ENCODE measurements at places on chromosomes 4 and X. TPM values are rescaled to one million over a fixed set of nuclear protein-coding genes. Genes with fewer than 3 reads are reported as not detected.
A peak's percentile ranks its signal among the peaks of the same experiment; 100 is the strongest.

DNA sequence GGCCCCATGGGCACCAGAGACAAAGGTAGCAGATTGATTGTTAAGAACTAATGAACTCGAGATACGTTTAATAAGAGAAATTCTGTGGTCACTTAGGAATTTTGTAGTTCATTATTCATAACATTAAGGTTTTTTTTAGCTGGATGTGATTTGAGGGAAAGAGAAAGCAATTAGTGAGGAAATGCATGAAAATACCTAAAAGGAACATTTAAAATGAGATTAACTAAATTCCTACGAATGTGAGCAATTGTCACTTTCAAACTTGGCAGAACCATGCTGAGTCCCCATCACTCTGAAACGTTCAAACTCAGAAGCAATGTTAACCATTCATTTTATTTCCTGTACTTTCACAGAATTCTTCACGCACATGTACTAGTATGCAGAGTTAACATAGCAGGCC, 5.9 kb downstream of the PRMT9 start:
- no peak for DNase-seq

DNA sequence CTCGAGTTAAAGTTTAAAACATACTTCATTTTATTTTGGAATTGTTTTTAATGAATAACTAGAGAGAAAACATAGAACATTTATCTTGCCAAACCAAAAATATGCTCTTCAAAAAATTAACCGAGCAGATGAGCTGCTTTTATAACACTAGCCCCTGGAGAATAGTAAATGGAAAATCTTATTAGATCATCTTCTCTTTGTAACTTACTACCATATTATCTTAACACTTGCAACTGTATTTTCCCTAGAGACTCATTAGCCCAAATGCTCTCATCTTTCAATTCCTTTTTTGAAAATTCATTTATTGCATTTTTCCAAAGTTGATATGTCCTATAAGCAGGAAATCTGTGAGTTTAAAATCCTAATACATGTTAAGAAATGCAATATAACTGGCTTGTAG, 143.3 kb downstream of the CAMK2D start:
- DNase-seq: no peak

- DNase-seq: no peak
Observed at GRCh38 chr4:155629956-155630355, 36.7 kb upstream of the GUCY1A1 start.

DNA sequence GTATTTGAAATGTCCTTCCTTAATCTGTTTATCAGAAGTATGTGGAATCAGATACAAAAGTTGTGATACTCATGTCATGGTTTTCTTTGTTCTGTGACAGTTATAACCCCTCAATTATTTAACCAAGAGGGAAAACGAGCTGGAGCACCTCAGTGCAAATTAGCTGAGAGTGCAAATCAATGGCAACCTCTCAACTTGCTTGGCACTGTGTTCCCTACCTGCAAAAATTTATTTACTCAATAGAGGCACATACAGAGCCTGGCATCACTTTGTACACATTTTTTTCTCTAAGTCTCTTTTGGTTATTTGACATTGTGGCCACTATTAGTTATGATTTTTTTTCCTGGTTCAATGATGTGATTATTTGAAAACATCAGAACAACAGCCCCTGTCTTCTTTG, 186.2 kb downstream of the STIM2 start:
- DNase-seq: no peak

- peak; percentile 64 for DNase-seq
Observed at GRCh38 chrX:18983666-18984380, at the start of gene PHKA2. Gene PHKA2, minus strand, starts transcription at chrX:18984114. Its CDS starts 182 bp downstream, at chrX:18983932.

GLA gene
- total RNA-seq: 1.4 TPM

- DNase-seq: no peak
Observed at GRCh38 chr4:131644619-131645018, 1504.5 kb upstream of the PCDH10 start.

GRCh38 chr4:119310826-119311225, 11.1 kb downstream of the FABP2 start:
- no peak for DNase-seq

DNA sequence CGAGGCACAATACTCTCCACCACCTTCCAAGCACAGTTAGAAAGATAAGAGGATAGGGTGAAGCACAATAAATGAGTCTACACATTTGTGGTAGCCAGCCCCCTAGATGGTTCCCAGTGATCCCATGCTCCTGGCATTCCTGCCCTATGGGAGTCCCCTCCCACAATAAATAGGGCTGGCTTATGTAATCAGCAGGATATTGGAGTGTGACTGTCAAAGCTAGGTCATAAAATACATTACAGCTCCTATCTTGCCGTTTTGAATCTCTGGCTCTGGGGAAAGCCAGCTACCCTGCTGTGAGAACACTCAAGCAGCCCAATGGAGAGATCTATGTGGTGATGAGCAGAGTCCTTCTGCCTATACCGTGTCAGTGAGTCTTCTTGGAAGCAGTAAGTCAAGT, 198.7 kb upstream of the NOCT start:
- DNase-seq: no peak

RBM47 gene
- 619 TPM for total RNA-seq

DNA sequence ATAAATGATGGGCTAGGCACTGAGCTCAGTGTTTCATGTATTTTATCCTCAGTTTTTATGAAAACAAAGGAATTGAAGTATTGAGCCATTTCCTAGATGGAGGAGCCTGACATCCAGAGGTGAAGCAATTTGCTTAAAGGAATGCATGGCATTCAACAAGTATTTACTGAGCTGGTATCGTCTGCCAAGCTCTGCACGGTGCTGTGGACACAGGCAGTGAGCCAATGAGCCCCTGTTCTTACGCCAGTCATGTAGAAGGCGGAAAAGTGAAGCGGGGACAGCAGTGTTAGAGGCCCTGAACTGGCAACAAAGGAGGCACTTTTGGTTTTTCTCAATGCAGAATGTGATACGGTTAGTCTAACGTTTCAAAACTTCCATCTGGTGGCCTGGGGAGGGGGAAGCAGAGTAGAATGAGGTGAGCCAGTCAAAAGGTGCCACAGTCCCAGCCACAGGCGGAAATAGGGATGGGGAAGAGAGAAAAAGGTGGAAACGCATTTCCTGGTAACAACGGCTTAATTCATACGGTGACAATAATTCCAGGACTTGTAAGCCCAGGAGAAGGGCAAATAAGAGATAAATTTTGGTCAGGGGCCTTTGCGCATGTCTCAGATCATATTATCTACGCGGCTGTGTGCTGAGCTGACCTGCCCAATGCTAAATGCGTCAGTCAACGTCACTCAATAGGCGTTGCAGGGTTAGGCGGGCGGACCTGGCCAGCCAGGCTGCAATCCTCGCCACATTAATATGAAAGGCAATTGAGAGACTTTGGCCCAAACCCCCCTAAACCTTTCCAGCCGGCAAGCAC, 133.9 kb downstream of the AFAP1 start:
- no peak for DNase-seq

DNA sequence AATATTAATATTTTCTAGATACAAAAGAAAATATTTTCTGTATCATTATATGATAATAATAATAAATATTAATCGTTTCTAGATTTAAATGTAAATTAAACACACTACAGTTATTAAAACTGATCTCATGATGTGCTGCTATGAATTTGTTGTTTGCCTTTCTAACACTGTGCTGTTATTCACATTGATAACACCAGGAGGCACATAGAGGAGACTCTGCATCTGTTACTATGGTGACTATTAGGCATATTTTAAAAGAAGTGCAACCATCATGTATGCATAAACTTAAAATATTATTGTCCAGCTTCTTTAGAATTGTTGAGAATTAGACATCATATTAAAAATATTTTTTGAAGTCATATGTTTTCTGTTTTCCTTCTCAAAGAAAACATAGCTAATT, 11.8 kb upstream of the PDGFC start:
- DNase-seq: no peak

GRCh38 chr4:81650606-81651242, 179.0 kb upstream of the RASGEF1B start:
- no peak for DNase-seq

TIMM17B gene
- 61.3 TPM for total RNA-seq

DNA sequence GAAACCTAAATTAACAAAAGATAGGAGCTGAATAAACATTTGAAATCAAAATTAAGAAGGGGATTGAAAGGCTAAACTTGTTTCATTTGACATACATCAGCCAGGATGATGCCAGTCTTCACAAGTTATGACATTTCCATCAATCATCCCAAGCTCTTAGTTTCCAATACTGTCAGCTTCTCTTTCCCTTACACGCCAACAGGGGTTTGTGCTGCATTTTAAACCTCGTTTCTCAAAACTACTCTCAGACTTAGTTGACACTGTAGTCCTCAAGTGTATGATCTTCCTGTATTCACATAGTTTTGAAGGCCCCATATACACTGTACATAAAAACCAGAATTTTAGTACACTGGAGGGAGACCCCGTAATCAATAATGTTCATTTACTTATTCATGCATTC, 840 bp upstream of the P2RY10 start:
- no peak for DNase-seq

CXCL3 gene
- 5.2 TPM for total RNA-seq

DNA sequence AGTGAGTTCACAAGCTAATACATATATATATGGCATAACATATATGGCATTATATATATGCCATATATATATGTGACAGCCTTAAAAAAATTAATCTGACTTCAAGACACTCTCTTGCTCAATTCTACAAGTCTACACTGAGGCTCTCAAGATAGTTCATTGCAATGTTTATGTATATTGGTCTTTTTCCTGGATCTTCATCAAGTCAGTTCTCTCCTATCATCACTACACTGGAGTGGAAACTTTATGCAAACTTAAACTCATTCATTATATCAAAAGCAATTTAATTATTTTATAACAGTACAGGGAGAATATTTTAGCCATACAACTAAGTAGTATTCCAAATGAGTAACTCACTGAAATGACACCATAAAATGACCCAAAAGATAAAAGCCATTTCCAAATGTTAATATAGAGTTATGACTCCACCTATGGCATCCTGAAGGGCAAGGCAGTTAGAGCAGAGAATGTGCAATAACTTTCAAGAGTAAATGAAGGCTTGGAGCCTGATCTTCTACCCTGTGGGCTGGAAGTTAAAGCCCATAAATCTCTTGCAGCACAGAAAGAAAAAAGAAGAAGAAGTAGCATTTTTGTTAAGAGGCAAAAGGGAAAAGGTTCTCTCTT, 176.3 kb upstream of the SLIT2 start:
- DNase-seq: no peak

RNF150 gene
- total RNA-seq: 15.3 TPM

- DNase-seq: peak; percentile 38
Observed at GRCh38 chrX:104112326-104112951, at the start of gene ZCCHC18. Gene ZCCHC18, plus strand, starts transcription at chrX:104112523. Its CDS starts 1,589 bp downstream, at chrX:104114112.

- DNase-seq: no peak
Observed at GRCh38 chr4:173281406-173282255, 52.5 kb downstream of the HMGB2 start.

- DNase-seq: peak; percentile 51
Observed at GRCh38 chrX:55839485-55839884, 121.9 kb downstream of the RRAGB start.

SLC6A14 gene
- total RNA-seq: 0.55 TPM

GRCh38 chrX:102720237-102721168, at the start of gene GPRASP3:
Gene GPRASP3, plus strand, starts transcription at chrX:102720743. Its CDS starts 28,253 bp downstream, at chrX:102748996.
- DNase-seq: peak; percentile 80

- DNase-seq: no peak
Observed at GRCh38 chr4:162706632-162707031, 460.1 kb downstream of the NAF1 start.

DNA sequence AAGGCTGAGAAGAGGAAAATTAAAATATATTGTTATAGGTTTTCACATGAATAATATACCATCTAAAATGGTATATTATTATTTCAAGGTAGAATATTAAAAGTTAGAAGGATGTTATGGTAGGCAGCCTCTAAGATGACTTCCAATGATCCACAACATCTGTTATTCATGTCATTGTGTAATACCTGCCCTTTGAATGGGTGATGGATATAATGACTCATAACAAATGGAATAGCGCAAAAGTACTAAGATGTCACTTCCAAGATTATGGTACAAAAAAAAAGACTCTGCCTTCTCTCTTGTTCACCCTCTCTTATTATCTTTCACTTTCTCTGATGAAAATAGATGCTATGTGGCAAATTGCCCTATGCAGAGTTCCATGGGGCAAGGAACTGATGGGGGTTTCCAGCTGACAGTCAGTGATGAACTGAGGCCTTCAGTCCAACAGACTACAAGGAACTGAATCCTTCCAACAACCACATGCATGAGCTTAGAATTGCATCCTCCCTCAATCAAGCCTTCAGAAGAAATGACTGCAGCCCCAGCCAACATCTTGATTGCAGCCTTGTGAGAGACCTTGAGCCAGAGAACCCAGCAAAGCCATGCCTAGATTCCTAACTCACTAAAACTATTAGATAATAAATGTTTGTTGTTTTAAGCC, 57.7 kb downstream of the HS6ST2 start:
- no peak for DNase-seq

GRCh38 chr4:164821711-164822110, 55.3 kb upstream of the APELA start:
- no peak for DNase-seq

GIMD1 gene
- not detected for total RNA-seq

MCF2 gene
- not detected for total RNA-seq

NKX3-2 gene
- 3.8 TPM for total RNA-seq

MID1 gene
- 27.9 TPM for total RNA-seq

- no peak for DNase-seq
Observed at GRCh38 chr4:114879916-114880669, 233.3 kb downstream of the NDST4 start.

DNA sequence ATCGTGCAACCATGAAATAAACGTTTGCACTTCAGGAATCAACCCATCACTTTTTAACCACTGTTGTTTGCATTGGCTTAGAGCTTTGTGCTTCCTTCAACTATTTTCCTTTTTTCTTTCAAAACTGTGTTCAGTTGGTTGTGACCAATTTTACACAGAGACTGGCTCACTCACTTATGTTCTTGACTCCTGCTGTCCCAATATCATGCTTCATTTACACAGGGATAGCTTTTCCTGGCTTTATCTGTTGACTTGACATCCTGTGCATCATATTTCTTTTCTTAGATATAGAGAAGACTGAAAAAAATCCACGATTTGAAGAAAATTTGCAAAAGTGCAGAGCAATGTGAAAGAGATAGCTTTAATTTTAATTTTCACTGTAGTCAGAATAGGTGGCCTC, 38.8 kb downstream of the REPS2 start:
- no peak for DNase-seq

DNA sequence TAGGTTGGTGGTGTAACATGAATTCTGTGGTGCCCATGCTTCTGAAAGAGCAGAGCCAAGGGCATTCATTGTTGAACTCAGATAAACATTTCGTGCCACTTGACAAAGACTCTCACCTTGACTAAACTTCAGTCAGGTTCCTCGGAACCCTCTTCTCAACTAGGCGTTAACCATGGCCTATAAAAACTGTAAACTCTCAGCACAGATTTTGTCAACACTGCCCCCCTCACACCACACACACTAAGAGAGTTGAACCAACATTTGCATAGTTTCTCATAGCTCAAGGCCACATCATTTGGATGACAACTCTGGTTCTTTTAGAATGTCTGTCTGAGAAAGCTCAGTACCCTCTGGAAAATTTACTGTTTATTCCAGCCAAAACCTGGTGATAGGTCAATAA, 28.1 kb downstream of the CASP6 start:
- DNase-seq: no peak

DNA sequence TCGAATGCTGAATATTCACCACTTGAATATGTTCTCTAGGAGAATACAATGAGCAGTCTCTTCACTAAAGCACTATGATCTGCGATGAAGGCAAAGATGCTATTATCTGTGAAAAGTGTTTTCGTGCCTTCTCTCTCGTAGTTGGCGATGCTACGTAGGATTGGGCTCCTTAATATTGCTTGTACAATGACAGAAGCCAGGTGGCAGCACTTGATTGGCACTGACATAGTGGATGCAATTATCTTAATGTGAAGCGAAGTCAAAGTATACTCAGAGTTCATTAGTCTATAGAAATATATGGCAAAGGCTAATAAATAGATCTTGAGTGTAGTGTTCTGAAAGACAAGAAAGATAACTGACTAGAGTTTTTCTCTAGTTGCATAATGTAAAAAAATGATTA, 1135.7 kb upstream of the AGA start:
- no peak for DNase-seq

Data from transverse colon (tissue), 4 donors.